ENCODE measurements at places on chromosomes 5 and 9. TPM values are rescaled to one million over a fixed set of nuclear protein-coding genes. Genes with fewer than 3 reads are reported as not detected.

C1QTNF2 gene
- 0.37 TPM for total RNA-seq

TMEM215 gene
- not detected for total RNA-seq

FOXI1 gene
- total RNA-seq: not detected

DMRT2 gene
- not detected for total RNA-seq

LRRC14B gene
- total RNA-seq: 0.09 TPM

CNTNAP3 gene
- 1.1 TPM for total RNA-seq

ANKH gene
- 33.0 TPM for total RNA-seq

TMEM252 gene
- not detected for total RNA-seq

SLC36A3 gene
- total RNA-seq: not detected

HRCT1 gene
- total RNA-seq: 0.08 TPM

CCNI2 gene
- 0.05 TPM for total RNA-seq

CYSRT1 gene
- 0.25 TPM for total RNA-seq

RNF38 gene
- 9.4 TPM for total RNA-seq

ANKRD31 gene
- total RNA-seq: 0.08 TPM

STKLD1 gene
- 0.37 TPM for total RNA-seq

Data from liver (tissue), 10 donors.